ENCODE measurements at places on chromosomes 1 and 21.

- DNase-seq = no peak
Measured at GRCh38 chr1:12384836-12385456, 155.1 kb downstream of the VPS13D start.

DNA sequence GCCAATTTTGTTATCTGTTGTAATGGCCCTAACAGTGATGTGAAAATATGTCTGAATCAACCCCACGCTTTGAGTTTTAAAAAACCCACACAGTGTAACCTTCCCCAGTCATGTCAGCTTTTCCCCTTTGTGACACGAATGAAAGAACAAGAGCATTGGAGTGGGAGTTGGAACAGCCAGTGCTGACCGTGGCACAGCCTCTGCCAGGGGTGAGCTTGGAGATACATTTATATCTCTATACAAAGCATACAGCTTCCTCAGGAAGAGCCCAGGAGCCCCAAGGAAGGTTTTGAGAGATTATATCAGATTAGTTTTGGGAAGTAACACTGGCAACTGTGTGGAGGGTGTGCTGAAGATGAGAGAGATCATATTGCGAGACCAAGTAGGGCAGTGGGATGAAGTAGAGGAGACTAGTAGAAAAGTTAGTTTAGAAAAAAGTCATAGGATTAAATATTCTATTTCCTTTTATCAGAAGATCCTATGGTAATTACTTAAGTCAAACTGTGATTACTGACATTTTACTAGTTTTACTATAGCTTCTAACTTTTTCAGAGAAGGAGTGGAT, 15.9 kb downstream of the LRRC8B start:
- no peak for DNase-seq

DNA sequence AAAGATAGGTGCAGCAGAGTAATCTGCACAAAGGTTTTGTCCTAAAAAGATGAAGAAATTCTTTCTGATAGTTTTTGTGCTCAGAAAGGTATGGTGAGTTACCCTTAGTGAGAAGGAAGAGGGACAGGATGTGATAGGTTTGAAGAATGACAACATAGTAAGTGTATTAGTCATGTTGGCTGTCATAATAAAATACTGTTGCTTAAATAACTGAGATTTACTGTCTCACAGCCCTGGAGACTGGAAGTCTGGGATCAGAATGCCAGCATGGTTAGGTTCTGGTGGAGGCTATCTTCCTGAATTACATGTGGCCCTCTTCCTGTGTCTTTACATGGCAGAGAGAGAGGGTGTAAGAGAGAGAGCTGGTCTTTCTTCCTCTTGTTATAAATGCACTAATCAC, 965.2 kb downstream of the TTLL7 start:
- DNase-seq = no peak

DNA sequence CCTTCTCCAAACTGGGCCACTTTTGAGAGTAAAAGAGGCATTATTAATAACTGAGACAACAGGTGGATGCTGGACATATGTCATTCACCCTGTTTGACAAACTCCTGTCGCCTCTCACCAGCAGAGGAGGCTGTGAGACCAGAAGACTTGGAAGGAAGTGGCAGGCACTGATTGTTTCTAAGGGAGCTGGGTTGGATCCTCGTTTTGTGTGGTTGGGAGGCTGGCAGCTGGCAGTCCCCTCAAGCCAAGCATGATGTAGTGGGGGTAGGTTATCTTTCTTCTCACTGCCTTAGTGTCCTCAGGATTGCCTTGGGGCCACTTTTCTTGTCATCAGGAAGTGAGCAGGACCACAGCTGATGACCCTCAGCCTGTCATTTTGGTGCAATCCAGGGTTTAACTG, 86.5 kb upstream of the KCNJ15 start:
- DNase-seq = peak; percentile 14

DNA sequence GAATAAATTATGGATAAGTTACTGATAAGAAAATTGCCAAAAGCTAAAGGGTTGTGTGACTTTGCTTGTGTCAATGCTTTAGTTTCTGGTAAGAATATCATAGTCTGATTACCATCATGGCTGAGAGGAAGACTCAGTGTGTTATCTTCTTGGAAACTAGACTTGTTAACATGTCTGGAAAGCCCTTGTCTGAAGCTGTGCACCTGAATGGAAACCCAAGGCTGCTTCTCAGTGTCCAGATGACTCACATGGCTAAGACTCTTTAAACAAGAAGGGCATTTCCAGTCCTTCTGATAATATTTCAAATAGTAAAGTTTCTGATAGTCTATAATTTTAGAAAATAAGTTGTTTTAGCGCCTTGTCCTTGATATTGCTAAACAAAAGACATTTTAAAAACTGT, 1092.7 kb downstream of the PLA2G4A start:
- no peak for DNase-seq

DNA sequence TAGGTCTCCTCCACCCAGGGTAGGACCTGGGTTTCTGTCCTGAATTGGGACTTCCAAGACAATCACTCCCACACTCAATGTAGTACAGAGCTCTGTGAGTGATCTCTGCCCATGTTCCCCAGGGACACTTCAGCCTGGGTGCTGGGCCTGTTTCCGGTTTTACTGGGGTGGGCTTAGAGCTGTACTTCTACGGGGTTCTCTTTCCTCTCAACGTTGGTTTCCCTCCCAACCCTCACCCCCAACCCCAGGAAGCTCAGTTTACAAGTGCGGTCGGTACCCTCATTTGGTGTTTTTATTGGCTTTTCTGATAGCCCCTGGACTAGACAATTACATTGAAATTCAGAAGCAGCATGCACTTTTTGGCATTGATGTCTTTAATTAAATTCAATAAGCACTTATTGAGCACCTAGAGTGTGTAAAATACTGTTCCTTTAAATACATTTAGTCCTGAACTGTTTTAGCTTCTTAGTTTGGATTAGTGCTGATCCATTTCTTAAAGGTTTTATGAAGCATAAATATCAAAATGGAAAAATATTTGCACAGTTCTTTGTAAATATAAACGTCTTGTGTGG, 542 bp upstream of the XPR1 start:
- DNase-seq = no peak

- no peak for DNase-seq
Measured at GRCh38 chr1:160214481-160215140, 9.4 kb downstream of the PEA15 start.

- no peak for DNase-seq
Measured at GRCh38 chr1:101105877-101106276, 80.3 kb upstream of the DPH5 start.

DNA sequence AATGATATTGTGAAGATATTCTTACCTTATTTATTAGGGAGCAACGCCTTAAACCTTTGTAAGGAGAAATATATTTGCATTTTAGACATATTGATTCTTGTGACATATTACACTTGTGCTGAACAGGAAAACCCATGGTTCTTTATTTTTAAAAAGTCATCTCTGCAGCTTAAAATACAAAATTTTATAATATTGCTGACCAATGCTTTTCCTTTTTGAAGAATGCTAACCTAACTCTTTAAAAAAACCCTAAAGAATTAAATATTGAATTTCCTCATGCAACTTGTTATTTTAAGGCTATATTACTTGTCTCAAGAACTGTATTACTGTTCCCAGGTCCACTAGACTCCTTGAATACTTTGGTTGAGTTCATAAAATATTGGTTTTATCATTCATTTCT, 99.0 kb downstream of the NEK7 start:
- no peak for DNase-seq

DNA sequence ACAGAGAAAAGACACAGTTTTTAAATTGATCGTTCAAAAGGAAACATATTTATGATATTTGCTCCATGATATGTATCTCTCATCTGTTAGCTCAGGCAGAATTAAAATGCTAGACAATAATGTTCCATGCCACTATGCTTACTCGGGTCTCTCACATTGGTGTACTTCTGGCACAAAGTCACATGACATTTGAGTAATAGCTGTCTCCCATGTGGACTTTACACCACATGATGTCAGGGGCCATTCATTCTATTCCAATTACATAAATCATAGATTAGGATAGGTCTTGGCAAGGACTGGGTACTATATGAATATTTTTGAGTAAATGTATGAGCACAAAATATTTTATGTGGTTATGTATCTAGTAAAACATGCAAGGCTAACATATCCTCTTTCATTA, 648.4 kb downstream of the PLA2G4A start:
- no peak for DNase-seq

GRCh38 chr1:20871419-20871818, 84.3 kb upstream of the HP1BP3 start:
- DNase-seq = peak; percentile 64

GRCh38 chr1:1908506-1908791, 6.6 kb upstream of the CALML6 start:
- DNase-seq = no peak

DNA sequence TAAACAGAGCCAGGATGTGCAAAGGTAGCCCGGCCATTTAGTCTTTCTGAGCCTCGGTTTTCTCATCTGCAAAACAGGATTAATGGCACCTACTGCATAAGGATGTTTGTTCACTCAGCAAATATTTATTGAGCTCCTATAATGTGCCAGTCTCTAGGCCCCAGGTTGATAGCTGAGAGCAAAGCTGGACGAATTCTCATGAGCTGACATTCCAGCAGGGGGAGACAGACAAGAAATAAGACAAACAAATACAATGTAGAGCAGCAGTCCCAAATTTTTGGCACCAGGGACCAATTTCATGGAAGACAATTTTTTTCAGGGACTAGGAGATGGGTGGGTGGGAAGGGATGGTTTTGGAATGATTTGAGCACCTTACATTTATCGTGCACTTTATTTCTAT, 74.3 kb upstream of the PAX7 start:
- no peak for DNase-seq

DNA sequence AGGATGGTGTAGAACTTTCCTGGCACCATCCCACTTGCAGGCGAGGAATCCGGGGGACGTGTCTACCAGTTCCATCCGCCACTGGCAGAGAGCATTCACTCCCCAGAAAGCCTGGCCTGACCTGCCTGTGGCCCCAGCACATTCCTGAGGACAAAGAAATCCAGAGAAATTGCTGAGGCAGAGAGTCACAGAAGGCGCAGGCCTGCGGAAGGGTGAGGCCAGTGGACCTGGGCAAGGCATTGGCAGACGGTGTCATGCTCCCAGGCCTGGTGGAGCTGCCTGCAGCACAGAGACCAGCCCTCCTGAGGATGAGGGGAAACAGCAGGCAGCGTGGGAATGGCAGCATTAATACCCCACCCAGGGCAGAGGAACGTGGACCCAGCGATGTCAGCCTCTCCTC, 81.2 kb upstream of the F3 start:
- peak; percentile 6 for DNase-seq

DNA sequence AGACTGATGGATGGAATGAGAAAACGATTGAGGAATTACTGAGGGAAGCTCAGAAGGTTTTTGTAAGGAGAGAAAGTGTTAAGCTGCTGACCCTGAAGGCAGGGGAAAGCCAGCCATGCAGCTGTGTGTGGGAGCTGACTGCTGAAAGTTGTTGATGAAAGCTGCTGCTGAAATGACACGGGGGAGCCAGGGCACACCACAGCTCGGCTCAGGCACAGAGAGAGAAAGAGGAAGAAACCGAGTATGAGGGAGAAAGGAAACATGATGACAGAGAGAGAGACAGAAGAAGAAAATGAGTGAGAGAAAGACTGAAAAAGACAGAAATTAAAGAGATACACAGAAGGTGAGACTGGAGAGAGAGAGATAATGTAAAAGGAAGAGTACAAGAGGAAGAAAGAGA, 115.5 kb downstream of the LRRC53 start:
- no peak for DNase-seq

DNA sequence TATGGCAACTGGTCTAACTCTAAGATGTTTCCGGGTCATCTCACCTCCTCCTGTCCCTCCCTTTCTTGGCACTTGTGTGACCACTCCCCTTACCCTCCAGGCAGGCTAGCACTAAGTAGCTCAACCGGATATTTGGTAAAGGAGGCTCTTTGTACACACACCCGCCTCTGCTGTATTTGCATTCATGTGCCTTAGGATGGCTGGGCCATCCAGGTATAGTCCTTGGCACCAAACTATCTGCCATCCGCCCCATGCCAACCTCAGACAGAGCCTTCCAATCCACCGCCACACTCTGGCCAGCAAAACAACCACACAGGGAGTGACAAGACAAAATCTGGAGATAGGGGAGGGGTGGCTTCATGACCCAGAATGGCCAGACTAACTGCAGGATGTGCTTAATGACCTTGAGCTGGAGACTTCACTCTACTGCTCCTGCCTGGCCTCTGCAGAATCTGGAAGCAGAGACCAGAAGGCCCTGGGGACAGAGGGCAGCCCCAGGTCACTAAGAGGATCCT, 59.5 kb downstream of the CDK18 start:
- no peak for DNase-seq

- DNase-seq = no peak
Measured at GRCh38 chr1:173508541-173508940, 31.4 kb downstream of the PRDX6 start.

DNA sequence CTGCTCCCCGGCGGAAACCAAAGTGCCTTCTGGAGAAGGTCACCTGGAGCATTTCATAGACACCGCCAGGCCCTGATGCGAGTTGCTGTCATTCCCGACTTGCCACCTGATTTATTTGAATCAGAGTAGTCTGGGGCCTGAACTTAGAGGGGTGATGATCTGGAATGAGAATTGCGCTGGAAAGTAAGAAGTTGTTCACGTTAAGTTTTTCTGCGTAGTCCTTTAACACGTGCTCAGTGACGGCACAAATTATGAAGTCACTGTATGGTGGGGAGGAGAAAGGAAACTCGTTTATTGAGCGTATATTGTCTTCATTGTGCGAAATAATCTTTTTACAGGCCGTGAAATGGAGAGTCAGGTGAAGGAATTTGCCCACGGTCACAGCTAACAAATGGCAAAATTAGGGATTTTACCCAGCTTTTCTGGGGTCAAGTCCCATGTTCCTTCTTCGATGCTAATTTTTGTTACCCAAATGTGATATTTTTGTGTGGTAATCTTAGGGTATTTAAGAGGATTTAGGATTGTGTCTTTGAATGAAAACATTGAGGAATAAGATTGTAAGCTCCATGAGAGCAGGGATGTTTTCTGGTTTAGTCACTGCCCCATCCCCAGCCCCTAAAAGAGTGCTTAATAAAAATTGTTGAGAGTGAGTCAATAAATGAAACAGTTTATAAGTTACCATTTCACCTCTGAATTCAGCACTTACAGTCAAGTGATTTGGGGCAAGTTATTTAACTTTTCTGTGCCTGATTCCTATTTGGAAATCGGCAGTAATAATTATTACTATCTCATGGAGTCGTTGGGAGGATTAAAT, 46.4 kb upstream of the NBL1 start:
- DNase-seq = peak; percentile 21

- no peak for DNase-seq
Measured at GRCh38 chr1:3405974-3406867, 48.2 kb upstream of the ARHGEF16 start.

DNA sequence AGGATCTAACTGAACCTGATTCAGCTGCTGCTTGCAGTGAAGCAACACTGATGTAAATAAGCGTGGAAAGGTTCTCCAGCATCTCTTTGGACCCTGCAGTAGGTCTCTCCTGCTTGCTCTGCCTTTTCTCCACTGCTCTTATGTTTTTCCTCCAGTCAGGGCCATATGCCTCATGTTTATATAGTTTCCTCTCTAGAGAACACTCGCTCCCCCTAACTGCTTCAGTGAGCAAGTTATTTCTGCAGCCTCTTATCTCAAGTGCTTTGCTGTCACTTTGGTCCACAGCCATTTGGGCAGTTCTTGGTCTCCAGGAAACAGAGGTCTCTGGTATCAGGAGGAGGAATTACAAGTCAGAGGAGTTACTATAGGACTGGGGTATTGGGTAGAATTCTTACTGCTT, 5.3 kb downstream of the PRUNE1 start:
- DNase-seq = peak; percentile 79

- no peak for DNase-seq
Measured at GRCh38 chr1:158200527-158200926, 19.8 kb downstream of the CD1D start.

- DNase-seq = no peak
Measured at GRCh38 chr1:11697893-11698210, 6.3 kb downstream of the DRAXIN start.
